Posterior cingulate gyrus (tissue), 11 donors: ENCODE measurements at places on chromosomes 4 and X.

GRCh38 chr4:33725861-33726260, 2518.5 kb downstream of the ARAP2 start:
- DNase-seq, result no peak

DNA sequence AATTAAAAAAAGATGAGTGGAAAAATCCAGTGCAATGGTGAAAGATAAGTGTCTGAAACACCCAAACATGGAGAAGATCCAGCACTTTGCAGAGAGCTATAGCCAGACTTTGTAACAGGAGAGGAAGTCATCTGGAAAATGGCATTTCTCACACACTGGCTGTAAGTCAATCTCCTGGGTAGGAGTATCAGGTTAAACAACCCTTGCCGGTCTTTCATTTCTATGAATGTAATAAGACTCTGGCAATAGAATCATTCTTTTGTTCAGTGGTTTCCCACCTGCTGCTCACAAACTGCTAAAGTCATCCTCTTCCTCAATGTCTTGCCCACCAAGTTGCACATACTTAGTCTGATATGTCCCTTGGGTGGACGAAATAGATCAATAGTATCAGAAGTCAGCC, 94.0 kb upstream of the ATP8A1 start:
- no peak for DNase-seq

DNA sequence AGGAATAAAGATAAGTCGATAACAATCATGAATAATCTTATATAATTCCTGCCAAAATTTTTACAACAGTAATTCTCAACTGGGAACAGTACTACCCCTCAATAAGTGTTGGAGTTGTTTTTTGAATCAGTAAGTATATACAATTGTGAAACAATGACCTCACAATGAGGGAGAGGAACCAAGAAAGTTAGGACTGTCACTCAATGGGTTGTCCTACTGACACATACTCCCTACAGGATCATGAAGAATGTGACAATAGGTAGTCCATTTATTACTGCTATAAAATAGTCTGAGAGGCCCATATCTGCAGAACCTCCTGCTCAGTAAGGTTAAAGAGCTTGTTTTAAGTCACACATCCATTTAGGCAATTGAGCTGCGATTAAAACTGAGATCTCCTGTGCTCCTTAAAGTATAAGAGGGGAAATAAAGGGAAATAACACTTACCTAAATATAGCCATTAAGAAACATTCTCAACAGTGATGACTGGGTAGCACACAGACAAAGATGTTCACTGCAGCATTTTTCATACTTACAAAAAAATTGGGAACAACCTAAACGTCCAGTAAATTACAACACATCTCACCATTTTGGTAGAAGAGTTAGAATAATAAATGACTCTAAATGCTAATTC, 26.2 kb downstream of the FBXW7 start:
- DNase-seq, result no peak

GRCh38 chr4:168639914-168640313, 143.1 kb downstream of the PALLD start:
- no peak for DNase-seq

DNA sequence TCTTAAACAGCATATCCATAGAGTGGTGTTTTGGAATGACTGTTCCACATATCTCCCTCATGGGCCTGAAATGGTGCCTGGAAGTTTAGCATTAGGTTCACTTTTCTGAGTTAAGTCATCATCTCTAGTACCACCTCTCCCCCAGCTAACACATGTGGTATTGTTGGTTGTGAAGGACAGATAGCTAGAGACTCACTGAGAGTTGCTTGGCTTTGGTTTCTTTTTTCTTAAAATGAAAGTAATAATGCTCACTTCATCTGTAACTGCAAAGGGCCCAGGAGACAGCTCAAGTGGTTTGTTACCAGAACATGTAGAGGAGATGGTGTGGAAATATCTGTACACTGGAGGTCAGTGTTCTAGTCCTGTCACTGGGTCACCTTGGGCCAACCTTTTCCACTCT, 90.9 kb downstream of the EFNB1 start:
- DNase-seq, result no peak

GRCh38 chr4:10590896-10591295, 93.7 kb downstream of the CLNK start:
- DNase-seq, result no peak

- DNase-seq, result peak; percentile 11
Observed at GRCh38 chr4:7384929-7385890, 49.5 kb downstream of the PSAPL1 start.

DNA sequence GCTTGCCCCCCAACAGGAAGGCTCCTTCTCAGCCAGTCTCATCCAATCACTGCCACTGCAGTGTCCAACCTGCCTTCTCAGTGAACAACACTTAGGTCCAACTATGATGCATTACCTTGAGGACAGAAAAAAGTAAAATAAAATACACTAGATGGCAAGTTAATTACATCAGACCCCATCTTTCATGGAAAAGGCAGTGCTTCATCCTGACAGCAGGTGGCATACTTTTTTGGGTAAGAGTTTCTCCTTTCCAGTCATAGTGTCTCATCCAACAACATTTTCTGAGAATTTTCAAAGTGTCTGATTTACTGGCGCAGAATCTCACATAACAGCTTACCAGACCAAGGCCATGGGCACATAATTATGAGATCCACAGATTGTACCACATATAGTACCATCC, 1742.8 kb downstream of the PCDH7 start:
- DNase-seq, result no peak

- no peak for DNase-seq
Observed at GRCh38 chrX:13652287-13652793, 601 bp upstream of the TCEANC start.

DNA sequence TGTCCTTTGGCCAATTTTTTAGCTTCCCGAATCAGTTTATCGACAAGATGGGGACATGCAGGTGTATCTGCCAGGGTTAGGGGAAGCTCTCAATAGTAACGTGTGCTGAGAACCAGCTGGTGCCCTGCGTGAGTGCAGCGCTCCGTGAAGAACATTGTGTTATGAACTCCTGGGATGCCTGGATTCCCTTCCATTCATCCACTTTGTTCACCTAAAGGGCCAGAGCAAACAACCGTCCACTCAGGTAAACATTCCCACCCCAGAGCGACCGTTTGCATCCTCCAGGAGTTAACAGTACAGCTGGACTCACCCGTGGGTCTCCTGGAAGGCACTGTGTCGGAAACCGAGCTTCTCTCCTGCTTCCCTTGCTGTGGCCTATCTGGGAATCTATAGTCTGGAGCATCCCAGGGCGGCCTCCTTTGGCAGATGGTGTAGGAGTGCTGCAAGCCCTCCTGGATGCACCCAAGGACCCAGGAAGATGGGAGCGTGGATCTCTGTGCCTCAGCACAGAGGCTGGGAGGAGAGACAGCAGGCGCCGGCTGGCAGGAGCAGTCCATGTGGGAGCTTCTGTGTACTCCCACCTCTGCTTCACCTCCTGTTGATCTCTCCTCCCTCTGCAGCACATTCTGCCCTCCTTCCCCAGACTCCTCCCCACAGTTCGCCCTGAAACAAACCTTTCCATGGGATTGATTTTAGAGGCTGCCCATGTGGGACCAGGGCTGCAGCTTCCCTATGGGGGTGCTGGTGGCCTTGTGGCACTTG, 62.7 kb downstream of the SHROOM2 start:
- no peak for DNase-seq

- DNase-seq, result no peak
Observed at GRCh38 chr4:19725130-19725529, 526.6 kb upstream of the SLIT2 start.

GRCh38 chrX:114797494-114797893, 213.6 kb downstream of the HTR2C start:
- DNase-seq, result no peak

- no peak for DNase-seq
Observed at GRCh38 chrX:53681661-53682060, 4.9 kb downstream of the HUWE1 start.

DNA sequence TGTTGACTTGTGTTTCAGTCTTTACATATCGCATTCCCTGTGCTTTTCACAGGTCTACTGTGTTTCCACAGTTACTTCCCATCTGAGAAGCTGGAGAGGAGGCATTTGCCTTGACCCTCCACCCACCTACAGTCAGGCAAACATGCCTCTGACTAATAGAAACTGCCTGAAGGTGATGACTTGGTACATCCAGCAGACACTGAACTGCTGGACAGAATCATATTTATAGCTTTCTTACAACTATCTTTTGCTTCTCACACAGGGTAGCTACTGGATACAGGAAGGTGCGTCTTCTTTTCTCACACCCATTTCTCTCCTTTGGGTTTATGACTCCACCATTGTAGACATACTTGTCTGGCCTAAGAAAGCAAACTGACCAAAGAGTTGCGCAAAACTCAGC, 58.0 kb downstream of the VGLL1 start:
- no peak for DNase-seq

DNA sequence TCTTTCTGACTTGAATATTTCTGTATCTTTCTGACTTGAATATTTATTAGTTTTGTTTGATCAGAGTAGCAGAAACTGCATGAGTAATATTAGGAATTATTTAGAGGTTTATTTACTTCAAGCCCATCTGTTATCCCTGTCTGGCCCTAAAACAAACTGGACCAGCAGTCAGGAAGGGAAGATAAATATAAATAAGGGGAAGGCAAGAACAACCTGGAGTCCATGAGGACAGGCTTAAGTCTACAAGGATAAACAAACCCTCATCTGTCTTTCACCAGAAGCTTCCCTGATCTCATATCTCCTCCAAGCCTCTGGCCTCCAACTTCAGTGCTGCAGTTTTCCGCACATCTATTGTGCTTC, 524.9 kb downstream of the CENPC start:
- DNase-seq, result no peak

DNA sequence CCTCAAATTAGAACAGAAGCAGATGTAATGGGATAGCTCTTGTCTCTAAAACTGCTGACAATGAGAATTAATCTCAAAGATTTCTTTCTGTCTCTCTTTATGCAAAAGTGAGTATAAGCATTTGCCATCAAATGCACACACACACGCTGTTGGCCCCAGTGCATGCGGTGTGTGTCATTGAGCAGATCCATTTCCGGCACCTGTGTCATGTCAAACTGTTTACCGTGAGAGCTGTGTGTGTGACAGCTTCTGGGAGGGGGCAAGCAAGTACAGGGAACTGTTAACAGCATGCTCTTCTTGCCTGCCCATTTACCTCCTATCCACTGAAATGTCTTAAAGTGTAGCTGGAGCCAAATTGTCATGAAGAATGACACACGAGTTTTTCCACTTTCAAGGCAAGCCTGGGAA, 297.9 kb upstream of the FAT4 start:
- no peak for DNase-seq

DNA sequence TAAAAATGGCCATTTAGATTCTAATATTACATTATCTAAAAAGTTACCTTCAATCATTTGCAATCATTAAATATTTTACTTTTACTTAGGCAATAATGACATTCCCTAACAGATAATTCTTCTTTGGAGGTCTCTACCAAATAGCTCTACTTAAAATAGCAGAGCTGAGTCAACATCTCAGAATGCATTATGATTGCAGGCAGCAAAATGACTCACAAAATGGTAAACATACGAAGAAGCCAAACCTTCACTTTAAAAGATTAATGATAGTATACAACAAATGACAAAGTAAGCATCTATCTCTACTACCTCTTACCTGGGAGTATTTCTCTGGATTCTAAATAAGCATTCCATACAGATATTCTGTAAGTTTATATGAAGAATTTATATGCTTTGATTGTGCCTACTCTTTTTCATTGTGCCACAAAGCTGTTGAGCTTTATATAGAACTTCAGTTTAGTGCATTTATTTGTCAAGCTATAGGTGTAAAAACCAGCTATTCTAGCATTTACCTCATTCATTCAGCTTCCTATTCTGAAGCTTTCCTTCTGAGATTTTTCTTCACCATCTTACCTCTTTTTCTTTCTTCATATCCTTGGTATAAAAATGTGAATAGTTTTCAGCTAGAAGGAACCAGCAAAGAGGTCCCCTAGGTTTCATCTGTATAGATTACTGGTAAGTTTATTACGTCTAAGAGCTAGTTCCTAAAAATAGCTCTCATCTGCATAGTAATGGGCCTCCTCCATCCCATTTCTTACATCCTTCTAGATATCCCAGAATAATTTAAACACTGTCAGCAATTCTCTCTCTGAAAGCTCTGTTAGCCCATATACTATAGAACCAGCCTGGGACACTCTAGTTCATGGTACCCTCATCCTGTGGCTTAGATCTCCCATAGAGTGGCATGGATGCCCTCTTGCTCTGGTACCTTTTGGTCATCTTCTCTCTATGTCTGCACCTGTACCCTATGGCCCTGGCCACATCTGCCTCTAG, 17.2 kb upstream of the SPCS3 start:
- DNase-seq, result no peak

- DNase-seq, result no peak
Observed at GRCh38 chrX:16469870-16470269, 180.1 kb upstream of the S100G start.
